Stimulated activated CD4-positive, alpha-beta T cell treated with anti-CD3 and anti-CD28 coated beads, Interleukin-4, amount 100 ng/mL, for 48 hours (primary cell): ENCODE measurements at places on chromosomes 2 and 18.

DNA sequence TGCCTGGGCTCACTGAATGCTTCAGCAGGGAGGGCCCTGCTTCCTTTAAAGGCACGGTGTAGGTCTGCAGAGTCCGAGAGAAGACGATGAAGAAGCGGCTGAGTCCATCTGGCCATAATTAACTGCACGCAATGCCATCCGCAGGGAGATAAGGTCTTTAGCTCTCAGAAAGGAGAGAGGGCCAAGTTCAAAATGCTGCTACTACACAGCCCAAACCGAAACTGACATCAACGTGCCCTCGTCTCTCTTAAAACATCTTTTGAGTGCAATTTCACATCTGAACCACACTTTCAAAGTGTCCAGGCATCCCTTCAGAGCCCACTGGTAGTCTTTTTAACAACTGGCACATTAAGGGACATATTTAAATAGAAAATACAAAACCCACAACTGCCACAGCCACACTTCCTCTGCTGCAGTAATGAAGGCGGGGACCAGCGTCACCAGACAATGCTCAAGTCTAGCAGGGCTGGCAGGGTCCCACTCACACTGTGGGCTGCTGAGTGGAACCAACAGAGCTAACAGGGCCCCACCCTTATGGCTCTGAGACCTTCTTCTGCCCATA is 35.8 kb downstream of the ST3GAL5 start:
- DNase-seq = no peak

GRCh38 chr2:120464448-120464931 is 118.6 kb downstream of the INHBB start:
- no peak for DNase-seq

GRCh38 chr2:54952978-54953456 is 97.2 kb downstream of the RTN4 start:
- no peak for DNase-seq

- DNase-seq = no peak
Measured at GRCh38 chr2:6184532-6185292, 492.5 kb downstream of the SOX11 start.

- DNase-seq = no peak
Measured at GRCh38 chr2:241767464-241768250, 9.0 kb upstream of the GAL3ST2 start.

- DNase-seq = no peak
Measured at GRCh38 chr2:122236152-122236874, 480.9 kb downstream of the TSN start.

DNA sequence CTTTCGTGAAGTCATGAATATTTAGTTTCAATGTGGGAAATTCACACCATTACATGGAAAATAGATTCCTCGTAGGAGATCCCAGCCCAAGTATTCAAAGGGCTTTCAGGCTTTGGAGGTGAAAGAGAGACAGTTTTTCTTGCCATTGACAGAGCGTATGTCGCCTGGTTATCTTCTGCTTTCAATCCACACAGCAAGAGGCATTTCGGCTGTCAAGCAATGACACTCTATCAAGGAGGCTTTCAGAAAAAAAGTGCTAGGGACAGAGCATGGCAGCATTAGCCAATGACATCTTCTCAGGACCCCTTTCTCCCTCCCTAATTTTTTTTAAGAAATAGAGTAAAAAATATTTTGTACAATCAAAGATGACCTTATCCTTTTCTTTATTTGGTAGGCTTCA is 492.8 kb downstream of the TMEM182 start:
- DNase-seq = no peak

GRCh38 chr18:34890486-34891085 is 150.6 kb upstream of the MAPRE2 start:
- no peak for DNase-seq

- DNase-seq = no peak
Measured at GRCh38 chr2:186737732-186738508, 44.1 kb downstream of the FAM171B start.
